Endothelial cell (in vitro differentiated cells): ENCODE measurements at places on chromosomes 16 and 17.

DNA sequence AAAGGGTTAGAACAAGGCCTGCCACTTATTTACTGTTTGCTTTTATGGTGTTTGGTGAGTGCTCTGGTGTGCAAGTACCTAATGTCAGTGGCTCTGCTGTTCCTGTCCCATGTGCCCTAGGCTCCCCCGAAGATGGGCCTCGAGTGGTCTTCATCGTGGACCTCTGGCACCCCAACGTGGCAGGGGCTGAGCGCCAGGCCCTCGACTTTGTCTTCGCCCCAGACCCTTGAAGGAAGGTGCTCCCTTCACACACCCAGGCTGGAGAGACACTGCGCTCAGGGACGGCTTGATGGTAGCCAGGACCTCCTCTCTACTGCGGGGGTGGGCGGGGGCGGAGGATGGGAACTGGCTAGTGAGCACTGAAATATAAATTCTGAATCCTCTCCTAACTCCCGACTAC, 5.4 kb downstream of the ASPHD1 start:
- DNase-seq, result no peak

DNA sequence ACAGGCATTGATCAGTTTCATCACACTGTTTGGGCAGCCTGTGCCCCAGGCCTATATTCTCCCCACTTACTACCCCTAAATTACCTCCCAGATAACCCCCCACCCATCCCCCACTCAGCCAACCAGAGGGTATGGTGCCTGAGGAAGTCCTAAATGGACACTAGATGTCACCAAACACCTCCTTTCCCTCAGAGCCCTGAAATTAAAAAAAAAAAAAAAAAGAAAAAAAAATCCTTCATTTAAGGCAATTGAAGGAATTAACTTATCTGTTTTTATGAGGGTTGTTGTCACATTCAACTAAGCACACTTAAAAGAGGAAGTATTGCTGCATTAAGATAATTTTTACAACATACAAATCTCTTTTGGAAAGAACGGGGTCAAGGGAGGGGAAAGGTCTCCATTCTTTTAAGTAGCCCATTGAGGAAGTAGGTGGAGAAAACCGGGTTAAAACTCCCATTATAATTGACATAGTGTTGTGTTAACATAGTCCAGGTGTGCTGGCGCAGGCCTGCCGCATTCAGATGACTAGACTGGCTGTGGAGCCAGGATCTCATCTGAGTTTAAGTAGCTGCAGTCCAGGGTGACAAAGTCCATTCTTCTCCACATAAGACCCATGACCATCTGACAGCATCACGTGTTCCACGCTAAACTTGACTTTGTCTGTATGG, 46.3 kb downstream of the SNX11 start:
- DNase-seq, result peak; percentile 42

DNA sequence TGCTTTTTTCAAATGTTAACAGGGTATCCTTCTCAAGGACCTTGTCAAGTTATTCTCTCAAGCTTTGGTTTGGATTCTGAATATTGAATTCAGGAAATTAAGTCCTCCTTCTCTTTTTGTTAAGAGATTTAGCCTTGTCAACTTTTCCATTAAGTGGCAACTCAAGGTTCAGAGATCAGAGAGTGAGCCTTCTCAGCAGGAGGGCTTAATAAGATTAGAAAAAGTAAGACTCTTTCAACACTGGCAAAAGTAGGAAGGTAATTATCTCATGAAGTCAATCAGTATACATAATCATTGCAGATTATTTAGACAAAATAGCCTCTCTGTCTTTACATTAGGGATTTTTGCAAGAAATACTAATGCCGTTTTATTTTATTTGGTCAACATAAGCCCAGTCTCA, 330.7 kb downstream of the KIF2B start:
- no peak for DNase-seq

GRCh38 chr16:73183611-73184092, 135.7 kb upstream of the ZFHX3 start:
- no peak for DNase-seq

DNA sequence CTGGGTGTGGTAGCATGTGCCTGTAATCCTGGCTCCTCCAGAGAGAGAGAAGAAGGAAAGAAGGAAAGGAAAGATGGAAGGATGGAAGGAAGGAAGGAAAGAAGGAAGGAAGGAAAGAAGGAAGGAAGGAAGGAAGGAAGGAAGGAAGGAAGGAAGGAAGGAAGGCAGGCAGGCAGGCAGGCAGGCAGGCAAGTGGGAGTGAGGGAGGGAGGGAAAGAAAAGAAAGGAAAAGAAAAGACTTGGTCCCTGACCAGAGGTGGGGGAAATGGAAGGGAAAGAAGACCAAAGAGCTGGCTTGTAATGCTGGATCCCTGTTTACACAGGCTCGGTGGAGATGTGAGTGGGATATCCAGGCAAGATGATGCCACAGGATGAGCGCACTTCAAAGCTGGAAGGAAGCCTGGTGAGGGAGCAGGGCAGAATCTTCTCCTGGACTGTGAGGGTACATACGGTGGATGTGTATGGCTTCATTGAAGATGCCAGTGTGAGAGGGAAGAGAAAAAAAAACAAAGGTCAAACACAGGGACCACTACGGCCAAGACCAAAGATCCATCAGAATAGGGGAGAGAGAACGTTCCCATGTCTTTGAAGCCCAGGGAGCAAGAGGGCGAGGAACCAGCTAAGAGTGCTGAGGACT, 2.1 kb downstream of the CES1 start:
- no peak for DNase-seq

DNA sequence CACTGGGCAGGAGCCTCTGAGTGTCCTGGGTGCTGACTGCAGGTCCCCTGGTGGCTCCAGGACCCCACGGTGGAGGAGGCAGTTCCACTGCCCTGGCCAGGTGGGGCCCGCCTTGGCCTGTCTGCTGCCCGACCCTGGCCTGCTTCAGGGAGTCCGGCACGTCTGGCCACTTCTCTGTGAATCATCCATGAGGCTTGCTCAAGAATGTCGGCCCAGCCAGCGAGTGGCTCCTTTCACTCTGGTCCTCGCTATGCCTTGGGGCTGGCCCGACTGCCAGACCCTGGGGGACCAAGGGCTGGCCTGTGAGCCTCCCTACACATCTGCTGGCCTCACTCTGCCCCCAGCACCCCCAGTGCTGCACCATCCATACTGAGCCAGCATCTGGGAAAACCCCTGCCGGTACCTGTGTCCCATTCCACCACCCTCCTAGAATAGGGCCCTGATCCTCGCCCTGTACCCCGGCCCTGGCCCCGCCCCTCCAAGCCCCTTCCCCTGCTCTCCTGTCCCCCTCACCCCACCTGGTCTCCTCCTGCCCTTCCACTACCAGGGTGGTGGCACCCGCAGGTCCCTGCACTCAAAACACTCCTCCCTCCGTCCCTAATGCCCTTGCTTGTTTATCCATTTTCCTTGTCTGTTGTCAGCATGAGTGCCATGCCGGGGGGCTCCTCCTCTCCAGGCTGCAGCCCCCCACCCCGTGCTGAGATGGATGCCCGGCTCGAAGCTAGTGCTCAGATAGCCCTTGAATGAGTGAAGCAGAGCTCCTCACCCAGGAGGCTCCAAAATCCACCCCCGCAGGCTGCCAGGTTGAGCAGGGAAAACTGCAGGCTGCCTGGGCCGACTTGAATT, 35.5 kb downstream of the ADCY7 start:
- DNase-seq, result no peak

DNA sequence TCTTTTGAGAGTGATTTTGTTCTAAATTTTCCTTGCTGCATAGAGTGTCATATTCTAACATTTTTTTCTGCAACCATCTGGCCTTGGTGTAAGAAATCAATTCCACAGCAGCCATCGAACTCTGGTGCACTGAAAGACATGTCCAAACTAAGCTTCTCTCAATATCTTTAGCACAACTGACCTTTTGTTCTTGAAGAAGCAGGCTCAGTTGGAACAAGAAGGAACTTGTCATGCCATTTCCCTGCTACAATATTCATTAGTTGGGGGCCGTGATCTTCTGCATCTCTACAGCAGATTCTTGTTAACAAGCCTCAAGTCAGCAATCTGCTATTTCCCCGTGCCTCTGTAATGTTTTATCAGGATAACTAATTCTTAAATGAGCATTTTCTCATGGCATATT, 1305.6 kb downstream of the CDH11 start:
- DNase-seq, result no peak

DNA sequence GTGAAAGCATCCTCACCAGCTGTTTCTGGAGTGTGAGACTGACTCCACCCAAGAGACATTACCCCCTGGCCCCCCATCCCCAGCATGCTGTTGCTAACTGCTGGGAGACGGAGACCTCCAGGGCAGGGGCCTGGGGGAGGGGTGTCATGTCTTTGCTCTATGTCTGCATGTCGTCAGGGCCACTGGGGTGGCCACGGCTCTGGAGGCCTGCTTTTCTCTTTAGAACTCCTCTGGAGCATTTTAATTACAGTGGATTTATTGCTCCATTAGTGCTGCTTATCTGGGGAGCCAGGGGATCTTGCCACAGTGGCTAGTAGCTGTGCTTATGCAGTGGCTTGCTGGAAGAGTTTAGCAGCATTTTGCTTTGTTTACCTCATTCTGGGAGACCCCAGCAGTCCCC, 32.3 kb downstream of the CLEC16A start:
- no peak for DNase-seq

- no peak for DNase-seq
These were observed 220.7 kb upstream of the KCNJ16 start for GRCh38 chr17:69854225-69854780.

GRCh38 chr16:10016752-10017151, 165.5 kb downstream of the GRIN2A start:
- DNase-seq, result no peak

GRCh38 chr17:8735336-8735939, 9.2 kb downstream of the CCDC42 start:
- DNase-seq, result no peak

- no peak for DNase-seq
These were observed 216.7 kb downstream of the RPTOR start for GRCh38 chr17:80761110-80761871.

- no peak for DNase-seq
These were observed 50.3 kb downstream of the IST1 start for GRCh38 chr16:71945616-71946015.

DNA sequence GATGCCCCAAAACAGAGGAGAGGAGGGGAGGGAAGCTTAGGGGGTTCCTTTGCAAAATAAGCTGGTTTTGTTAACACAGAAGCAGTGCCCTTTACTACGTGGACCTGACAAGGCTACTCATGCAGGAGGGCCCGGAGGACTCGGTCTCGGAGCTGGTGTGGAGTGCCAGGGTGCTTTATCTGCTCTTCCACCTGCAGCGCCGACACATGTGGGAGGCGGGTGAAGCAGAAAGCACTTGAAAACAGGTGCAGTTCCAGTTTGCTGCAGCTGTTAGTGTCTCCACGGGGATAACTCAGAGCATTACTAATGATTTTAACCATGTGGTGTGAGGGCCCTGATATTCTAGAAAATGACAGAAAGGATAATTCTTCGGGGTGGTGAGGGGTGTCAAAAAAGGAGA, 35.0 kb upstream of the MNT start:
- DNase-seq, result no peak

DNA sequence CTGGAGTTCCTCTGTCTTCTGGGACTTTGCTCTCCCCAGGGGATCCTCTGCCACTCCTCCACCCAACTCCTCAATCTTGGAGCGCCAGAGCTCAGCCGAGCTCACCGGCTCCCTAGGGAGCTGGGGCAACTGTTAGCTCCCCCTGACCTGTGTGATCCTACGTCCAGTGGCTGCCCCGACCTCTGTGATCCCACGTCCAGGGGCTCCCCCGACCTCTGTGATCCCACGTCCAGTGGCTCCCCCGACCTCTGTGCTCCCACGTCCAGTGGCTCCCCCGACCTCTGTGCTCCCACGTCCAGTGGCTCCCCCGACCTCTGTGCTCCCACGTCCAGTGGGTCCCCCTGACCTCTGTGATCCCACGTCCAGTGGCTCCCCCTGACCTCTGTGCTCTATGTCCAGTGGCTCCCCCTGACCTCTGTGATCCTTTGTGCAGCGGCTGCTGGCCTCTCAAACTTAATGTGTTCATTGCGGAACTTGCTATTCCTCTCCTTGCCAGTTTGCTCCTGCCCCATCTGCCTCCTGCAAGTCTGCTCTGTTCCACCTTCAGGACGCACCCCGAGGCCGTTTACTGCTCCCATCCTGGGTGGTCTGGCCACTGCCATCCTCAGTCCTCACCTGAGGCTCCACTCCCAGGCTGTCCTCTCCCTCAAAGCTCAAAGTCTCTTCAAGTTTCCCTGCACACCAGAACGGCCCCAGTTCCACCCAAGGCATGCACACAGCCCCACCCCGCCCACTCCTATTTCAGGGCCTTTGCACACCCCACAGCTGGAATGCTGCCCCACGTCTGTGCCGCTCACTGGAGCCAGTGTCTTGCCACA, 2.8 kb downstream of the VPS9D1 start:
- no peak for DNase-seq

DNA sequence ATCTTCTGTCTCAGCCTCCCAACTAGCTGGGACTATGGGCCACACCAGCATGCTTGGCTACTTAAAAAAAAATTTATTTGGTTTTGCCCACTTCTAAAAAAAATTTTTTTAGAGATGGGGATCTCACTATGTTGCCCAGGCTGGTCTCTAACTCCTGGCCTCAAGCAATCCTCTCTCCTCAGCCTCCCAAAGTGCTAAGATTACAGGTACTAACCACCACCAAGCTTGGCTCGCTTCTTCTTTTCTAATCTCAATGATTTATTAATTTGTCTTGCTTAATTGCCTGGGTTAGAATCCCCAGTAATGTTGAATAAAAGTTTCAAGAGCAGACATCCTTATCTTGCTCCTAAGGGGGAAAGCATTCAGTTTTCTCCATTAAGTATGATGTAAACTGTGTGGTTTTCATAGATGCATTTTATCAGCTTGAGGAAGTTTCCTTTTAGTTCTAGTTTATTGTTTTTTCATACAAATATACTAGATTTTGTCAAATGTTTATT, 65.8 kb upstream of the NACA2 start:
- no peak for DNase-seq

- DNase-seq, result no peak
These were observed 15.5 kb downstream of the CPD start for GRCh38 chr17:30393911-30394867.

DNA sequence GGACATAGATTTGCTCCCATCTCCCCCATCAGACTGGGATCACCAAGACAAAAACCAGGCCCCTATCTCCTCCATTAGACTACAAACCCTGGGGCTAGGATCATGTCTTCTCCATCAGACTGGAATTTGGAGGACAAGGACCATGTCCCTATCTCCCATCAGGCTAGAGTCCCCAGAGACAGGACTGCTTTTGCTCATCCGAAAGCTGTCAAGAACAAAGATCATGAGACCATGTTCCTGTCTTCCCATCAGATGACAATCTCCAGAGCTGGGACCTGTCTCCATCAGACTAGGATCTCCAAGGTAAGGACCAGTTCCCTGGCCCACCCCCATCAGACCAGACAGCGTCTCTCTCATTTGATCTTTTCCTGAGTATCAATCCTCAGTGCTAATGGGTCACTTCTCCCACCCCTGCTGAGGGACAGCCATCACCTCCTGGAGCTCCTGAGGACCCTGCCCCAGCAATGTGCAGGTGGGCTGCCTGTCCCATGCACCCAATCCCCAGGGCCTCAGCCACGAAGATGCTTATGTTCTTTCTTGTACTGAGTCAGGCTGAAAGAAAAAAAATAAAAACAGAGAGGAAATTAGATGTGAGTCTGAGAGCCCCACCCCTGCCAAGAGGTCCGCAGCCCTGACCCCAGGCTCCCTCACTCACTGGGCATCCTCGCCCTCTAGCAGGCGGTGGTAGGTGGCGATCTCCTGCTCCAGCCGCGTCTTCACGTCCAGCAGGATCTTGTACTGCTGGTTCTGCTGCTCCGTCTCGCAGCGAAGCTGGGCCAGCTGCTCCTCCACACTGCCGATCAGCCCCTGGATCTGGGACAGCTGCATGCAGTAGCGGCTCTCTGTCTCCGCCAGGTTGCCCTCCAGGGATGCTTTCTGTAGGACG, 90.3 kb downstream of the GOSR1 start:
- DNase-seq, result no peak

GRCh38 chr17:39212841-39213480, 12.8 kb downstream of the STAC2 start:
- DNase-seq, result no peak
